Left lung (tissue), 14 donors: ENCODE measurements at places on chromosomes 13 and 19. TPM values are rescaled to one million over a fixed set of nuclear protein-coding genes. Genes with fewer than 3 reads are reported as not detected.

- DNase-seq = no peak
Measured at GRCh38 chr19:8323781-8324185, 2.5 kb downstream of the RPS28 start.

DNA sequence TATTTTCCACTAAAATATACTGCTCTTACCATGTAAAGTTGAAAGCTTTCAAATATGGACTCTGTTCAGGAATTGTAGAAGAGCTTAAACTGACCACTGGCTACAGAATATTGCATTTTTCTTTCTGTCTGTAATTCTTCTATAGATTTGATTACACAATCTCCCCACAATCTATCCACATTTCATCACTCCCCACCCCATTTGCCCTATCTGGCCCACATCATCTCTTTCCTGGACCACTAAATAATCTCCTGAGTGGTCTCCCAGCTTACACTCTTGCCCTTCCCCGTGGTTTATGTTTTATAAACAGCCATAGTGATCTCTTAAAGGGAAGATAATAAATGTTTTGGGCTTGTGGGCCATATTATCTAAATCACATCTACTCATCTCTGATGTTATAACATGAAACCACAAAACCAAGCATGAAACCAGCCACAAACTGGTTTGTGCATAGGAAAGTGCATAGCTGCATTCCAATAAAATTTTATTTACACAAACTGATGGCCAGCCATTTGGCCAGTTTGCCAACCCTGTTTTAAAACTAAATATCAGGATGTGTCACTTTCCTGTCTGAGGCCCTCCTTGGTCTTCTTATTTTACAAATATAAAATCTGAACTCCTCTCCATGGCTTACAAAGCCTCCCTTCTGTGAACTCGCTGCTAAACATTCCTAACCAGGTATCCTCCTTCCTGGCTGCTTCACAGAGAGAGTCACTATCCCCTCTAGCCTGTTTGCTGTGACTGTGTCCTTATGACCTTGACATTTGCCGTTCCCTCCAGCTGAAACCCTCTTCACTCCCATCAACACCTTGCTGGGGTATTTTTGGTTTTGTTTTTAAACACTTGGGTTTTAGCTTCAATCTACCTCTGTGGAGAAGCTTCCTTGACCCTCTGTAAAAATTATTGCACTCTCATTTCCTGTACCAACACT lies 500.9 kb downstream of the GPC6 start:
- DNase-seq = no peak

DNA sequence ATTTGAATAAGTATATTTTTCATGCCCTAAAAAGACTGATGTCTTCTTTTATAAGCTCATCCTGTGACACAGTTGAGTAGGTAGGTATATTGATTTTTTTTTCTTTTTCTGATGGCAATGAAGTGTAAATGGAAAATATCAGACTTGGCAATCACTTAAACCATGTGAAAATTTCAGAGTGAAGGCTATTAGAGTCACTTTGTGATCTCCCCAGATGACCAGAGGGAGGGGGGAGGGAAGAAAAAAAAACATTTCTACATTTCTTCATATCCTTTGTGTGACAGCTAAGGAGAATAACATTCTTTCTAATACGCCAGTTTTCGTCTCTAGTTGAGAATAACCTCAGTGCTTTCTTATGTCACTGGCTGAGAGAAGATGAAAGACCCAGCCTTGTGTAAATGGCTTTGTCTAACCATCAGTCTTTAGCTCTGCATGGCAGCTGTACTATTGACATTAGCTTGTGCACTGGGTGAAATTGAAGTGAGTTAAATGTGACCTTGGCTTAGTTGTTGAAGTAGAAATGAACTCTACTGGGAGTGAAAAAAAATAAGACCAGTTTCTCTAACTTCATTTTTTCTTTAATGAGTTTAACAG lies 332.1 kb upstream of the DACH1 start:
- DNase-seq = no peak

DNA sequence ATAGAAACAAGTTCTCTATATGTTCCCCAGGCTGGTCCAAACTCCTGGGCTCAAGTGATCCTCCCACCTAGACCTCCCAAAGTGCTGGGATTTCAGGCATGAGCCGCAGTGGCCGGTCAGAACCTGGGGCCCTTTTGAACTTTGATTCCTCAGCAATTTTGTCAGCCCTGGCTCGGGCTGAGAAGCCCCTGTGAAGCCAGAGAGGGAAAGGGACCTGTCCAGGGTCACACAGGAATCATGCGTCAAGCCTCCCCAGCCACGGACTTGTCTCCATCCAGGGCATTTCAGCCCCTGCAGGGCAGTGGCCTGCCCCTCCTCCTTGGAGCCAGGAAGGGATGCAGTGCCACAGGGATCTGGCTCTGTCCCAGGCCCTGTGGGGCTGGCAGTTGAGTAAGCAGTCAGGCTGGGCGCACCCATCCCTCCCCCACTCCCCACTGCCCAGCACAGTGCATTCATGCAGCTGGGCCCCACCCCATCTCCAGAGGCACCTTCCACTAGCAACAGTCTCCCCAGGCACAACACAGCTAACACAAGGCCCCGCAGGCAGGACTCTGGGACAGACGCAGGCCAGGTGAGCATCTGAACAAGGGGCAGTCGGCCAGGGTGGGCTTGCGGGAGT lies at the start of gene CAPS:
Gene CAPS, plus strand, starts transcription at position 516 of the 619 bp plus-strand sequence. CDS start 153 bp downstream, outside the sequence.
- DNase-seq = no peak

DNA sequence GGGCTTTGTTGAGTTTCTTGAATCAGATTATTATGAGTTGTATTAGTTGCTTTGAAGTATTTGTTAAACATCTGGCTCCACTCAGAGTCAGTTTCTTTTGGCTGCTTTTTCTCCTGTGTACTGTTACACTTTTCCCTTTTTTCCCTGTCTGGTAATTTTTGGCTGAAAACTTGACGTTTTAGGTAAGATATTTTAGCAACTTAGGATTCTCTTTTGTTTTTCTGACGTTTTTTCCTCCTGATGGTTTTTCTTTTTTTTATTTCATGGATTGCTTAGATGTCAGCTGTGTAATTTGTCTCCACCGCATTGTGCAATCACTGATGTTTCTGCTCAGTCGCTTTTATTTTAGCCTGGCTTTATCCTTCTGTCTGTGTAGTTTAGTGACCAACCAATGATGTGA lies 20.7 kb downstream of the RFC3 start:
- peak; percentile 63 for DNase-seq

HSD11B1L gene
- polyA plus RNA-seq = 6.8 TPM

DNA sequence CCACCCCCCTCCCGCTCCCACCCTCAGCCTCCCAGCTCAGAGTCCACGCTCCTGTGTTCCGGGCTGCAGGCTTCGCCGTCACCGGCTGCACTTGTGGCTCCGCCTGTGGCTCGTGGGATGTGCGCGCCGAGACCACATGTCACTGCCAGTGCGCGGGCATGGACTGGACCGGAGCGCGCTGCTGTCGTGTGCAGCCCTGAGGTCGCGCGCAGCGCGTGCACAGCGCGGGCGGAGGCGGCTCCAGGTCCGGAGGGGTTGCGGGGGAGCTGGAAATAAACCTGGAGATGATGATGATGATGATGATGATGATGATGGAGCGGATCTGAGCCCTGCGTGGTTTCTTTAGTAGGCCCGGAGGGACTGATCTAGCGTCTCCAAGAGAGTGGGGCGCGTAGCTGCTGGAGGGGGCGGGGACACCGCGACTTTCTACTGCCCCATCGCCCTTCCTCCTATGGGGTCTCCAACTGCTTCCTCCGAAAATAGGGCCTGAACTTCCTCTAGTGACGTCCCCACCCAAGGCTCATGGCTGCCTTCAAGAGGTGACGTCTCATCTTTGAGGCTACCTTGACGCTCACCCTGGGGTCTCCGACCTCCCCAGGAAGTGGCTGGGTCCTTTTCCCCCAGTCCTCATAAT lies 1.4 kb downstream of the RETN start:
- DNase-seq = peak; percentile 67

GRCh38 chr13:93397619-93398018 lies 171.0 kb downstream of the GPC6 start:
- DNase-seq = no peak

GRCh38 chr19:2097203-2097885 lies 629 bp downstream of the IZUMO4 start:
- peak; percentile 52 for DNase-seq

DNA sequence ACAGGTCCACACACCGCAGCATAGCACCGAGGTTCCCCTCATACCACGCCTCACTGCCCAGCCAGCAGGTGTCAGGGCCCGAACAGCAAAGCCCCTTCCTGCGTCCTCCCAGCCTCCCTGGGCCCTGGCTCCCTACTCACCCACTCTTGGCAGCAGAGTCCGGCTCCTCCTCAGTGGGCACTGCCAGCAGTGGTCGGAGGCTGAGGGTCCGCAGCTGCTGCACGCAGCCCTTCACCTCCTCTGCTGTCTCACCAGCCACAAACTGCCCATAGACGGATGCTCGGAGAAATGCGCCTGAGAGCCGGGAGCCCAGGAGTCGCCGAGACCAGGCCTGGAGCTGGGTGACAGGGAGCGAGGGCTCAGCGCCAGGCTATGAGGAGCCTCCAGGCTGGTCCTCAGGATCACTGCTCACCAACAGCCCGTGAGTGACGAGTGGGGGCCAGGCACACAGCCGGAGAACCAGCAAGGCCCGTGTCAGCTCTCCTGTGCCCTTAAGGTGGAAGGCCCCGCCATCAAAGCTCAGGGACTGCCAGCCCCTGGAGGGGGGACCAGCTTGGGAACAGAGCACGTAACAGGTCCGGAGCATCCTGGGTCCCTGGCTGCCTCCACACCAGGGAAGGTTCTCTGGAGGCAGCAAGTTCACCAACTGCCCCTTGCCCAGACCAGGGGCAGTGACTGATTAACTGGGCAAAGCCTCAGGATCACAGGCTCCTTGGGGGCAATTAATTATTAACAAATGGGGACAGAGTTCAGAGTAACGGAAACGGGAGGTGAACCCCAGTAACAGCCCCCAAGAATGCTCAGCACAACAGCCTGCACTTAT lies at the start of gene PRODH2:
Gene PRODH2, minus strand, starts transcription at position 626 of the 823 bp plus-strand sequence. Its CDS starts 40 bp downstream, at position 586.
- DNase-seq = no peak

GRCh38 chr19:1365319-1366269 lies 18.1 kb upstream of the NDUFS7 start:
- DNase-seq = no peak

GRCh38 chr19:48491793-48492123 lies 19.9 kb downstream of the LMTK3 start:
- no peak for DNase-seq
